ENCODE measurements at places on chromosomes 7 and 10.

GRCh38 chr7:5679813-5680473 lies 101.5 kb downstream of the RNF216 start:
- H3K27me3 ChIP-seq, result no peaks in the 10 kb centered on the region
- no peak overlapping the region for H3K4me3 ChIP-seq
- H3K27ac ChIP-seq, result no peak overlapping the region

DNA sequence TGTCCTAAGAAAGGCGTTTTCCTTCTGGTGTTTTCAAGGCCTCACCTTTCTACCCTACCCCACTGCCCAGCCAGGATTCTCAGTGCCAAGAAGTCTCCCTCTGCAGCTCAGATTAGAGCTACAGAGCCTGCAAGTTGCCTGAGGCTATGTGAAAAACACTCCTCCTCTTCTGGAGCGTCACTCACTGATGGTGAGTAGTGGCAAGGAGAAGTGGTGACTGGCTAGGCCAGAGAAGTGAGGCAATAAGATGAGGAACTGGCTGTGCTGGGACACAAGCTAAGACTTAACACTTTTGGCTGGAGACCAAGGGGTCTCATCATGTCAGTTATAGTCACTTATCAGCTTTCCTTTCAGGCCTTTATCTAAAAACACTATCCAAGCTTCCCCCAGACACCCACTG lies 86.7 kb upstream of the PRKAR2B start:
- H3K27ac ChIP-seq, result no peak overlapping the region
- DNase-seq, result no peak
- H3K36me3 ChIP-seq, result no peaks in the 10 kb centered on the region
- H3K27me3 ChIP-seq, result no peaks in the 10 kb centered on the region

DNA sequence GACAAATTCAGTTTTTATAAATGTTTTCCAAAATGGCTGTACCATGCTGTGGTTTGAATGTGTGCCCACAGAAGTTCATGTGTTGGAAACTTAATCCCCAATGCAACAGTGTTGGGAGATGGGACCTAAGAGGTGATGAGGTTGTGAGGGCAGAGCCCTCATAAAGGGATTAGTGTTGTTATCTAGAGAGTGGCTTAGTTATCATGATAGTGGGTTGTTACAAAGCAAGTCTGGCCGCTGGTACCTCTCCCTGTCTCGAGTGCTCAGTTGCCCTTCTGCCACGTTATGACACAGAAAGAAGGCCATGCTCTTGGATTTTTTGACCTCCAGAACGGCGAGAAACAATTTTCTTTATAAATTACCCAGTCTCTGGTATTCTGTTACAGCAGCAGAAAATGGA lies 119.0 kb downstream of the BTAF1 start:
- no peaks in the 10 kb centered on the region for H3K27me3 ChIP-seq
- H3K27ac ChIP-seq, result no peak overlapping the region
- H3K36me3 ChIP-seq, result no peaks in the 10 kb centered on the region
- no peak for DNase-seq
- H3K4me3 ChIP-seq, result no peak overlapping the region

DNA sequence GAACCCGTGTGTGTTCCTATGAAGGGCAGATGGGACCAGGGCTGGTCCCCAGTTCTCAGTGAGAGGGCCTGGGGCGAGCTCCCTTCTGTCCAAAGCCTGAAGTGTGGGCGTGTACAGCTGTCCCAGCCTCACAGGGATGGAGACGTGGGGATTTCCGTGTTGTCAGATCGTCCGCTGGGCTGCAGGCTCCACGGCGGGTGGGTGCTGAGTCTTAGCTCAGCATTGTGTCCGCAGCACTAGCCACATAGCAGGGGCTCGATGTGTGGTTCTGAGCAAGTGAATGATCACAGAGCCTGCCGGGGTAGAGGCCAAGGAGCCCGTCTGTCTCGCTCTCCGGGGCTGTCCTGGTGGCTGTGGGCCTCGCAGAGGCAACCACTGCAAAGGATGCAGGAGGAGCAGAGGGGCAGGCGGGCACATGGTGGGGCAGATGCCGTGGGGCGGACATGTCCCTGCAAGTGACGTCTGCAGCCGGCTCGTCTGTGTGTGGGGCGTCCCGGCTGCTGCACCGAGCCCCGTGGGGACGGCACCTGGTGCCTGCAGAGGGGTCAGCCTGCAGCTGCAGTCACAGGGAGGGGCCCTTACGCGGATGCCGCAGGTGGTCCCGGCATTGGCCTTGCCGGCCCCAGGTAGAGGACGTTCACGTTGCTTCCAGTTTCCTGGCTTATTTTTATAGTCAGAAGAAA lies 30.9 kb downstream of the FAM20C start:
- no peak overlapping the region for H3K27ac ChIP-seq
- H3K4me1 ChIP-seq, result no peaks in the 10 kb centered on the region
- no peaks in the 10 kb centered on the region for H3K27me3 ChIP-seq
- no peaks in the 10 kb centered on the region for H3K36me3 ChIP-seq
- DNase-seq, result no peak

GRCh38 chr10:113108194-113108835 lies 158.3 kb downstream of the TCF7L2 start:
- H3K4me3 ChIP-seq, result no peak overlapping the region
- H3K27ac ChIP-seq, result no peak overlapping the region
- DNase-seq, result no peak
- no peaks in the 10 kb centered on the region for H3K36me3 ChIP-seq

DNA sequence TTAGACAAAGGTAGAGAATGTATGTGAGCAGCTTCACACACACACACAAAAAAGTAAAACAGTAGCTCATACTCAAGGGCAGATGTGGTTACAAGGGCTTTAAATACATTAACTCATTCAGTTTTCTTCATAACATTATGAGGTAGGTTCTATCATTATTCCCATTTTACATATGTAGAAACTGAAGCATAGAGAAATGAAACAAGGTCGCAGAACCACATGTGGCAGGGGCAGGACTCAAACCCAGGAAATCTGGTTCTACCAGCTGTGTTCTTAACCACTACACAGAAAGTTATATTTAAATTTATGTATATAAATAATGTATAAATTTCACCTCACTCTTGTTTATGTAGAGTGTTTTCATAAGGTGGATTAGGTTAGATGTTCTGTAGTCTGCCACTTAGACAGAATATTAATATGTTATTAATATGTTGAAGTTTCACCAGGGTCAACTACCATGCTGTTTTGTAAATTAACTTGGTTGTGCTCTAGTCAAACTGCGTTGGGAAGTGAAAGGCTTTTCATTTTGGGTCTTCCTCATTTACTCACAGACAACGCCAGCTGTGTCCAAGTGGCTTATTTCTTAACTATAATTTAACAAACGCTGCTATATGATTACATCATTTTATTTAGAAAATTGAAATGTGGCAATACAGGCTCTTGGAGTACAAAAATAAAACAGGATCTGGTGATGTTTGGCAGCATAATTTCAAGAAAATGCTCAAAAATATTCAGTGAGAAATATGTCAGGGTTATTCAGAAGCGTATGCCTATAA lies 138.4 kb downstream of the MDFIC start:
- no peak overlapping the region for H3K4me3 ChIP-seq
- no peaks in the 10 kb centered on the region for H3K36me3 ChIP-seq
- H3K27ac ChIP-seq, result no peak overlapping the region
- H3K4me1 ChIP-seq, result no peaks in the 10 kb centered on the region
- H3K27me3 ChIP-seq, result no peaks in the 10 kb centered on the region
- DNase-seq, result no peak

GRCh38 chr7:156005202-156005691 lies 193.0 kb upstream of the SHH start:
- H3K27ac ChIP-seq, result no peak overlapping the region
- DNase-seq, result no peak
- H3K4me3 ChIP-seq, result no peak overlapping the region
- H3K4me1 ChIP-seq, result no peaks in the 10 kb centered on the region
- no peaks in the 10 kb centered on the region for H3K36me3 ChIP-seq

GRCh38 chr7:41007351-41007751 lies 695.5 kb downstream of the INHBA start:
- H3K4me3 ChIP-seq, result no peak overlapping the region
- no peaks in the 10 kb centered on the region for H3K4me1 ChIP-seq
- DNase-seq, result no peak
- no peaks in the 10 kb centered on the region for H3K36me3 ChIP-seq

DNA sequence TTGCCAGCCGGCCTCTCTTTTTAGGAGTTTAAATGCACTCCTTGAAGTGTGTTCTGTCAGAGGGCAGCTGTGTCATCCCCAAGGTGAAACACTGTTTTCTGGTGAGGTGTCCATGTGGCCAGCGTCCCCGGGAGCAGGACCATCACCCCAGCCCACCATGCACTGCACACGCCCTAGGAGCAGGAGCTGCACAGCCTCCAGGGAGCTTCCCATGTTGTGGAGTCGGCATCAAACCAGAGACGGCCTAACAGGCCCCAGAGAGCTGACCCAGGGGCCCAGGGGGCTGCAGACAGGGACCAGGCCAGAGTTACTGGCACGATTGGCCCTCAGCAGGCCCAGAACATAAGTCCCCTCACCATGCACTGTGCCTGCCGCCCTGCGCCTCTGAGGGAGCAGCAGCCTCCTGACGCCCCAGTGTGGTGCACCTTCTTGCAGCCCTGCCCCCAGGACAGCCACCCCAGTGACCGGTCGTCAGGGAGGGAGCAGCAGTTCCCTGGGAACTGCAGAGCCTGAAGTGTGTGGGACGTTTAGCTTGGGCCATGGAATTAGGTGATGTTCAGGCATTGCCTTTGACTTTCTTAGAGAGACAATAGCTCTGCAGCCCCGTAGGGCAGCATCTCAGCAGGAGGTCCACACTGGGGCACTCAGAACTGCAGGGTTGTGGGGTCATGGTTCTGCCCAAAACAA lies 97.9 kb downstream of the NKX6-2 start:
- H3K27me3 ChIP-seq, result no peaks in the 10 kb centered on the region
- no peaks in the 10 kb centered on the region for H3K4me1 ChIP-seq
- no peak for DNase-seq
- no peak overlapping the region for H3K4me3 ChIP-seq
- H3K36me3 ChIP-seq, result no peaks in the 10 kb centered on the region

DNA sequence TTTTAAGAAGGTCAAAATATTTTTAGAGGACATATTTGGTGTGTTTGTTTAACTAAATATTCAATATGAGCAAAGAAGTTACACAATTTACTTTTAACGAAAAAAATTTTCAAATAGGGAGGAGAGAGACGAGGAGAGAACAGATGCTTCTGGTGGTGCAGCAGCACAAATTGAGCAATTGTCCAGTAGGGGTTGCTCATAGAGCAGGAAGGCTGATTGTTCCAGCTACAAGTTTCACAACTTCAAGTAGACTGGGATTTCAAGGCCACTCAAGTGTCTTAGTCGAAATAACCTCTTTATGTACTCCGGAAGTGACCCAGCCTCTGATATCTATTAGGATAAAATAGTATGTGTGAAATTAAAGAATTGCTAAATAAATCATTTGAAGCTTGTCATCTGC lies 197.9 kb downstream of the HDAC9 start:
- H3K4me3 ChIP-seq, result no peak overlapping the region
- no peaks in the 10 kb centered on the region for H3K4me1 ChIP-seq
- H3K36me3 ChIP-seq, result no peaks in the 10 kb centered on the region
- H3K27me3 ChIP-seq, result no peaks in the 10 kb centered on the region

DNA sequence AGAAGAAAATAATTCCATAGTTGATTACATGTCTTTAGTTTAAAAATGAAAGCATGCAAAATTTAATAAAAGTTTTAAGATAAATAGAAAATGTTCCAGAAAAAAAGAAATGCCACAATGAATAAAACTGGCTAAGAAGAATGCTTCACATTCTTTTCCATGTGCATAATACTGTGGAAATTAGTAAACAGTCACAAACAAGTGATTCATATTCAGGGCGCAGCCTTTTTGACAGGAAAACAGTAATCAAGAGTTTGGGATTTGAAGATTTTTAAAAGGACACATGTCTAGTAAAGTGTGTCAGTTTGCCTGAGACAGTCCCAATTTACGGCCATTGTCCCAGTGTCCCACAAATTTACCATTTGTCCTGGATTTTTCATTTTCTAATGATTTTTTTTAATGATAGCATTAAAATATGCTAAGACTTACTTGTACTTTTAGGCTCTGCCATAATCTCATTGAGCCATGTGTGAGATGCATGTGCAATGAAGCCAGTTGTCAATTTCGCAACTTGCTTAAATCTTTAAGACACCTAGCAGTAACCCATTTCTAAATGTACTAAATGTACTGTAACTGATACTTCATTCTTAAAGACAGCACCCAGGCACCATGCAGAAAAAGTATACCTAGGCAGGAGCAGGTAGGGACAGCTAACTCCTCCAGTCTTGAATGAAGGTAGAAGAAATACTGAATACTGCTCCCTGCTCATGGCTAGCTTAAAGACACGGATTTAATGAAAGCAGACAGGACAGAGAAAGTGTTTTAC lies 46.9 kb downstream of the ZNF438 start:
- H3K4me3 ChIP-seq, result no peak overlapping the region
- no peak for DNase-seq
- H3K27me3 ChIP-seq, result no peaks in the 10 kb centered on the region

DNA sequence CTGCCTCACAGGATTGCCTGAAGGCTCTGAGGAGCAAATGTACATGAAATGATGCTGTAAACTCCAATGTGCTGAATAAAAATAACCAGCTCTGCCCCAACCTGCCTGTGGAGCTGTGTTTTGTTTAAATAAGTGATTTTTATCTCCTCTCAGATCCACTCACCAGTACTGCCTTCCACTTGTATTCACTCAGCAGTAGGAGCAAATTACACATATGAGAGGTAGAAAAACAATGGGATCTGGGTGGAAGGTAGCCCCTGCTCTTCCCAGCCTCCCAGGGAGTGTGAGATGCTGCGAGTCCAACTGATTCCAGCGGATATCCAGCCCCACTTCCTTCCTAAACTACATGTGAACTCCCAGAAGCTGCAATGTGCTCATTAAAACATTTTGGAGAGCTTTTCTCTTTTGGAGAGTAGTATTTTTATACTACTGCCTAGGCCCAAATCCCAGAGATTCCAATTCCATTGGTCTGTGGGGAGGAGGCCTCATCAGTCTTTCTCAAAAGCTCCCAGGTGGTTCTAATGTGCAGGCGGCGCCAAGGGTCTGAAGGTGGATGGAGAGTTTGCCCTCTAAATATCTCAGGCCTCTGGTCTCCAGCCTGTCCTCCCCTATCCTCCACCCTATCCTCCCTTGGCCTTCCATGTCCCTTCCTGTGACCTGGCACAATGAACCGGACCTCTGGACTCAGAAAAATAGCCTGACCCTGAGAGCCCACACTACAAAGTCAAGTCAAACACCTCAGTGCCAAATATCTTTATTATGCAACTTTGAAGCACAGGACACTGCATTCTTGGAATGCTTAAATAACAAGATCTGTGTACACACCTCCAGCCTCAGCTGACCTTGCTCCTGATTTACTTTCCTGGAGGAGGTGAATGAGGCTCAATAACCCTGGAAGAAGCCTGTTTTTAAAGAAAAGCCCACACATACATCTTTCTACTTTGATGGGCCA lies 46.2 kb downstream of the CPVL start:
- H3K27ac ChIP-seq, result no peak overlapping the region
- no peak overlapping the region for H3K4me3 ChIP-seq

Measured in MM.1S (cell line).